ENCODE measurements at places on chromosomes 13 and 19.

GRCh38 chr19:5204212-5204611 is 136.4 kb downstream of the PTPRS start:
- DNase-seq, result no peak

DNA sequence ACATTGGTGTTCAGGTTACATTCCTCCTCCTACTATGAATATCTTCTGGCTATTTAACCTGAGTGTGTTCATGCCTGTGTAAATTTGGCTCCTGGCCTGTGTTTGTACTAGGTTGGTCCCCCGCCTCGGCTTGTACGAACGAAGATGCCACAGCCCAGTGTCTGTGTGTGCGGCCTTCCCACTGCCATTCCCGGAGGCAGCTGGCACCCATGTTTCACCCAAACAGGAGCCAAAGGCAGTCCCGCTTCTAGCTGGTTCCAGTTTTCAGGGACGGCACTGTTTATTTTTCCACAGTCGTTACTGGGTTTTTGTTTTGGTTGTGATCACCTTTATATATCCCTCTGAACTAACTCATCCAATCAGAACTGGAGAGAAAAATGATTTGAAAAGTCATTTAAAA is 102.5 kb upstream of the ZNF536 start:
- no peak for DNase-seq

DNA sequence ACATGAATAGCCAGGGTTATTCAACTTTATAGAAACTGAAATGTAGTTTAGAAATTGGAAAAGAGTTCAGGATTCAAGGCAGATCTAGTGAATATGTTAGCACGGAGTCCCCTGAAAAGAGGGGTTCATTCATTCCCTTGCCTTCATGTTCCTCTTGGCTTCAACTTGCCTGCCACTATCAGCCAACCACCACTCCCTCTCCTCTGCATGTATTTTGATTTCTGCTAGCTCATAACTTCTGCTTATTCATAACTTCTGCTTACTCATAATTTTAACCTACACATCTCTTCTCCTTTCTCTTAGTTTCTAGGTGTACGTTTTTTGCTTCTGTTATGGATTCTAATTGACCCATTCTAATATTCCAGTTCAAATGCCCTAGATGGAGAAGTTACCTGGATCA is 5.5 kb upstream of the SERTM1 start:
- no peak for DNase-seq

GRCh38 chr13:102903659-102904407 is 58.0 kb downstream of the ERCC5 start:
- no peak for DNase-seq

DNA sequence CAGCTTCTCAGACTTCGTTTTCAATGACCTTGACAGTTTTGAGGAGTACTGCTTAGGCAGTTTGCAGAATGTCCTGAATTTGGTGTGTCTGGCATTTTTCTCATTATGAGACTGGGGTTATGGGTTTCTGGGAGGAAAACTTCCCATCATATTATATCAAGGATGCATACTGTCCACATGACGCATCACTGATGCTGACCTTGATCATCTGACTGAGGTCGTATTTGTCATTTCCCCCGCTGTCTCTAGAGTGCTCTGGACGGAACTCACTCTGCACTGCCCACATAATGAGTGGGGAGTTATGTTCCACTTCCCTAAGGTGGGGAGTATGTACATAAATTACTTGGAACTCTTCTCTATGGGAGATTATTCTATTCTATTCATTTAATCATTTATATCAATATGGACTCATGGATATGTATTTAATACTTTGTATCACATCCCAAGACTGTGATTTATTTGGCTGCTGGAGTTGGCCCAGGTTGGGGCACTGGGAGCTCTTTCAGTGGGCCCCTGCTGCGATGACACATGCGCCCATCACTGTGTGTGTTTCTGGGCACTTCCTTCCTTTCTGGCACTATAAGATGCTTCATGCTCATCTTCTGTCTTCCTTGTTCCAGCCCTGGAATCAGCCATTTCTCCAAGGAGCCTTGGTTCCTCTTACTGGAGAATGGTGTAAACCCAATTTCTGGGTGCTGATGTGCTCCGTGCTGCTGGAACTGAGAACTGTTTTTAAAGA is 138.6 kb downstream of the MIPEP start:
- DNase-seq, result no peak

GRCh38 chr19:39679791-39680168 is 24.1 kb downstream of the LGALS16 start:
- DNase-seq, result no peak

DNA sequence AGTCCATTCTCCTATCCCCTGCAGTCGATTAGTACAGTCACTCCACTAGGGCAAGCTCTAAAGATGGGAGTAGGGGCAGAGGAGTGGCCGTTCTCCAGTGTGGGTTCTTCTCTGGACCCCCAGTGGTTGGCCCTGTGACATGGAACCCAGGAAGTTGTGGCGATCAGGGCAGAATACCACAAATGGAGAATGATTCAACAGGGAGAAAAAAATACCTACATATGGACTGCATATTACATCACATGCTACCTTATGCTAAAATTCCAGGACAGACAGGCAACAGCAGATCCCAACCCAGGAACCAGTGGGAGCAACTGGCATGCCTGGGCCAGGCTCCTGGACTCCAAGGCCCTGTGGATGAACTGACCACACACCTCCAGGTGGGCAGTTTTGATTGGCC is 20.4 kb downstream of the POU2F2 start:
- DNase-seq, result no peak
